ENCODE measurements at places on chromosomes 11 and 22.

DNA sequence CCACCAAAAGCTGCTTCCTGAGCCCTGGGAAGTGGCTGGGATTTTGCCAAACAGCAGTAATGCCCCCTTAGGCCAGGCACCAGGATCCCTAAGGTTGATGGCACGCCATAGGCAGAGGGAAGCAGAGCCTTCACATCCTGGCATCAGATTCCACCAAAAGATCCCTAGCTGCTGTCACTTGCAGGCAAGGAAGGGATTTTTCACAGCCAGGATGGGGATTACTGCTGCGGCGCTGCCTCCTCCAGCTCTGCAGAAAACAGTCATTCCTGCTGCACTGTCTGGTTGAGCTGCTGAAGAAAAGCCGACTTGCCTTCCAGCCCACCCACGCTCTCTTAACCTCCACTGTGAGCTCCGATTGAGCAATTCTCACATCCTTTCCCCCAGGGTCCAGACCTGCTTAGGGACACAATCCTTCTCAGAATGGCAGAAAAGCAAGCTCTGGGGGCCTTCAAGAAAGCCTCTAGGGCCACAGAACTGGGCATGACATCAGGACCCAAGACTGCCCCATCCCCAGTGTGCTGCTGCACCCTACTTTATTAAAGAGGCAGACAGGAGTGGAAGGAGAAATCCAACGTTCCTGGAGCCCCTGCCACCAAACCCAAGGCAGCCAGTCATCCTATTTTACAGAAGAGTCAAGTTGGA lies 19.9 kb downstream of the SYN3 start:
- no peak for DNase-seq

DNA sequence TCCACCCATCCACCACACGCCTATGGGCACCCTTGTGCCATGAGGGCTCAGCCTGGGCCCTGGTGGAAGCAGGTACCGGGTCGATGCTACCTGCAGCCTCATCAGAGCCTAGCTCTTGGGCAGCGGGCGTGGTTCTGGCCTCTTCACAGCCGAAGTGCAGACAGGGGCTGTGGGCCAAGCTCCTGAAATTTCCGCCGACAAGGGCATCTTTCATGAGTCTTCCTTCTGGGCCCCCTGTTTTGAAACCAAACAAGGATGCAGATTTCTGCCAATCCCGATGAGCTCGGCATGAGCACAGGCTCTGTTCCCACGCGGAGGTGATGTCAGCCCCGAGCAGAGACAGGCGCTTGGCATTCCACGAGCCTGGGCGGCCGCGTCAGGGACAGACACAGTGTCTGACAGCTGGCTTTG lies 22.6 kb upstream of the MGAT3 start:
- DNase-seq = peak; percentile 63

DNA sequence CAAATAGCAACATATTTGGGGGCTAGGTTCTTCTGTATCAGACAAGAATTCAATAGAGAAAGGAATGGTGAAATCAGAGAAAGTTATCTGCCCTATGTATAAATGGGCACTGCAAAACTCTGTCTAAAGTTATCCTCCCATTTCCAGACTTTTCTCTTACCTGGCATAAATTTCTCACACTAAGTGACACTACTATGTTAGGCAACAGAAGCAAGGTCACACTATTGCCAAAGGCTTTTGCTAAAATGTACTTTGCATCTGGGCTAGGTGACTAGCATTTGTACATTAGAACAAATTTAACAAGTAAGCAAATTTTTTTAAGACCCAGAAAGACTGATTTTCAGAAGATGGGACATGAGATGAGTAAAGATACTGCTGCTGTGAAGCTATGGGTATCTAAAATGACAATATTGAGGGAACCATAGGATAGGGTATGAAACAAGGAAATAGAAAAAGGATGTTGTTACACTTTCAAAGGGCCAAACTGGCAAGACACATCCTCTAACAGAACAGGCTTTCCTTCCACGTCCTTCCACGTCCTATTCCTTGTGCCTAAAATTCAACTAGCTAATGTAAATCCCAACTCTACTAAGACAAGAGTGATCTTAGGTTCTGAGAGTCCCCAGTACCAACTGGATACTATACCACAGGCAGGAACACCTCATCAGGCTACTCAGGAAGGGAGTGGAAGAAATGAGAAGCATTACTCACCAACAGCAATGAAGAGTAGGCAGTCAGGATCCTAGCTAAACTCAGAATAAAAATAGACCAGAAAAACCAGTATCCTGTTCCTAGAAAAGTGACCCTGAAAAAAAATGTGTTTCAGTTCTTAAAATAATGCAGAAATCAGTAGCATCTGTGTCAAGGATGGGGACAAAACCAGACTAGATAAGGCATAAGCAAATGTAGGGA lies 22.6 kb downstream of the GDPD4 start:
- DNase-seq = no peak

DNA sequence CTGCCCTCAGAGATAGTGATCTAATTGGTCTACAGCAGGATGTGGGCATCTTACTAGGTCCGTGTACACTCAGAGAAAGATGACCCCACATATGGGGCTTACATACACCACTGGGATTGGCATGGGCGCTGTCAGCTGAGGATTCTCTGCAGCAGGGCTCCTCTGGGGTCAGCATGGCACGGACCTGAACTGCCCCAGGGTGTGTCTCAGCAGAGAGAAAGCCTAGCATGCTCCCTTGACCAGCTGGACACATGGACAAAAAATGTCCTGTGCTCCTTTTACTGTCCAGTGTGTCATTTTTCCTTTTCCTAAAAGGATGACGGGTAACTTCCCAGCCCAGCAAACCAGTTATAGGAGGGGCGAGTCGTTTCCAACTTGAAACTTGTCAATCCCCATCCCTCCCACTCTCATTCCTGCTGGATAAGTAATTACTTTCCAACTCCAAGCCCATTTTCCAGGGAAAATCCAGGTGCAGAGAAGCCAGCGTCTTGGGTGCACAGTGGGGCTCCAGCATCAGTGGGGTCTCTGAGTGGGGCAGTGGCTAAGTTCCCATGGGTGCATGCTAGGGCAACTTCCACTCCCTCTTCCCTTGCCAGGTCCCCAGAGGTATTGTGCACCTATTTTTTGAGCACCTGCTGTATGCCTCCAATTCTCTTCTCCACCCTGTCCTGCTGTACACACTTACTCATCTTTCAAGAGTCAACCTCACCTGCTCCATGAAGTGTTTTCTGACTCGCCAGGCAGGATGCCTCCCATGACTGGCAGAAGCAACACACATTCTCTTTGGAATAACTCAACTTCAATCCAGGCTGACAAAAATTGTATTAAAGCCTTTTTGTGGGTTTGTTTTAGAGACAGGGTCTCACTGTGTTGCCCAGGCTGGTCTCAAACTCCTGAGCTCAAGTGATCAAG lies 5.0 kb downstream of the VSTM5 start:
- DNase-seq = no peak

GRCh38 chr11:33063326-33063881 lies 24.0 kb downstream of the TCP11L1 start:
- DNase-seq = no peak

DNA sequence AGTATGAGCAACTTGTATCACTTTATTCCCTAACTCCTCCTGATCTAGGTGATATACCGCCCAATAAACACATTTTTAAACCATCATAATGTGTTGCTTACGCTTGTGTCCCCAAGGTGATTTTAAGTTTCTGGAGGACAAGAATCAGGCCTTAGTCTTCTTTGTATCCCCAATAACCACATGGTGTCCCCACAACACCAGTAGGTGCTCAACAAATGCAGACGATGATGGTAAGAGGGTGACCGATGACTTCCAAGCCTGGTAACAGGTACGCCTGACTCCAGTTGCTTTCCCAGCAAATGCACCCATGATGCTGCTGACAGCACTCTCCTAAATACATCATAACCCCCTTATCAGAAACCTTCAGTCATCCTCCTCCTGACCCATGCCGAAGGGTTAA lies 64.2 kb downstream of the EFCAB6 start:
- no peak for DNase-seq

DNA sequence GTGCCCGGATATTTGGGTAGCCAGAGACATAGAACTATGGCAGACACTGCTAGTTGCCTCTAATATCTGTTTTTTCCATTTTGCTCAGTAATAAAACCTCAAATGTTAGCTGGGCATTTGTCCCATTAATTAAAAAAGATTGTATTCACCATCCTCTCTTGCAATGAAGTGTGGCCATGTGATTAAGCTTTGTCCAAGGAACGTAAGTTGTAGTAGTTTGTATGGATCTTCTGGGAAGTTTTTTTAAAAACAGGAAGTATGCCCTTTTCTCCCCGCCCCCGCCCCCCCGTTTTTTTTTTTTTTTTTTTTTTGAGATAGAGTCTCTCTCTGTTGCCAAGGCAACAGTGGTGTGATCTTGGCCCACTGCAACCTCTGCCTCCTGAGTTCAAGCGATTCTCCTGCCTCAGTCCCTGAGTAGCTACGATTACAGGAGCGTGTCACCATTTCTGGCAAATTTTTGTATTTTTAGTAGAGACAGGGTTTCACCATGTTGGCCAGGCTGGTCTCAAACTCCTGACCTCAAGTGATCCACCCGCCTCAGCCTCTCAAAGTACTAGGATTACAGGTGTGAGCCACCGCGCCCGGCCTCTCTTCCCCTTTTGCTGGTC lies 1.7 kb upstream of the TMEM135 start:
- no peak for DNase-seq

GRCh38 chr22:38051900-38052862 lies 5.0 kb upstream of the PICK1 start:
- peak; percentile 91 for DNase-seq

DNA sequence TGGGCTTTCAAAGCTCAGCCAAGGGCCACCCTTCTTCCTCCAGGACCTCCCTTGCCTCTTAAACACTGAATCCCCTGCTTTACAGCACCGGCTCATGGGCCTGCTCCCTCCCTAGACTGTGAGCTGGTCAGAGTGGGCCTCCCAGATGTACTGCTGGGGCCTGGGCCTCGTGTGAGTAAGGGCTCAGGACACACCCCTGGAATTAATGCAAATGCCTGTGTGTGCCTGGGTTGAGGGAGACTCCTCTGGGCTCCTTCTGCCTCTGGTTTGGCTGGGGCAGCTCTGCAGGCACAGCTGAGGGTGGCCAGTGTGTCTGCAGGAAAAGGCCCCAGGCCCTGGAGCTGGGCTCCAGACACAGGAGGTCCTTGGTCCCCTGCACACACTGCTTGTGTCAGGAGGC lies 24.2 kb downstream of the ALX4 start:
- DNase-seq = no peak

GRCh38 chr11:69874984-69875624 lies 55.9 kb upstream of the FGF3 start:
- DNase-seq = no peak

DNA sequence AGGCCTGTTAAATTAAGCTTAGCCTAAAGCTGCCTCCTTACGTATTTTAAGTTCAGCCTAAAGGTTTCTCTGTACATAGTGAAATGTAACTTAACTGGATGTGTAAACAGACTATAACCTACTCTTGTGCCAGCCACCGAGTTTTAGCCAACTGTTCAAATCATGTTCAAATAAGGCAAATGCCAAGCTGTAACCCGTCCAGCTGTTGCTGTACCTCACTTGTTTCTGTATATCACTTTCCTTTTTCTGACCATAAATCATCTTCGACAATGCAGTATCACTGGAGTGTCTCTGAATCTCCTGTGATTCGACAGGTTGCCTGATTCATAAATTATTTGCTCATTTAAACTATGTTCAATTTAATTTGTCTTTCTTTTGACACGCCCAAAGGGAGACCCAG lies 4.0 kb upstream of the PLAAT5 start:
- no peak for DNase-seq

- DNase-seq = no peak
Measured at GRCh38 chr11:7467652-7468051, 17.7 kb upstream of the OLFML1 start.

- DNase-seq = no peak
Measured at GRCh38 chr11:75154646-75155569, 4.0 kb downstream of the SLCO2B1 start.

DNA sequence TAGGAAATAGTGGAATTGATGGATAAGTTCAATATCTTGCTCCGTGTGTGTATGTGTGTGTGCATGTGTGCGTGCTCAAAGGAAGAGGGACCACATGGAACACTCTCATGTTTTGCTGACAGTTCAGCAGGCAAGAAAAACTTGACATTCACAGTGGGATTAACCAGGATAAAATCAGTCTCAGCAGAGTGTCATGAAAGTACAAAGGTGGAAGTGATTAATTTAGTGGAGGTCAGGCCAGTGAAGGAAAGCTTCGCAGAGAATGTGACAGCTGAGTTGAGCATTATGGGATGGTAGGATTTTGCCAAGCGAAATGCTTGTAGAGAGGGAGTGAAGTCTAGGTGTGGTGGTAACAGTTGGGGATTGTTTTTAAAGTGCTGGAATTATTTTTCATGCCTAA lies 15.7 kb upstream of the FBXO3 start:
- no peak for DNase-seq

- DNase-seq = no peak
Measured at GRCh38 chr22:41482319-41482935, 13.5 kb downstream of the ACO2 start.

- DNase-seq = peak; percentile 15
Measured at GRCh38 chr22:38706101-38706900, 557 bp downstream of the GTPBP1 start.

GRCh38 chr11:35126000-35126878 lies 12.7 kb upstream of the CD44 start:
- DNase-seq = no peak

DNA sequence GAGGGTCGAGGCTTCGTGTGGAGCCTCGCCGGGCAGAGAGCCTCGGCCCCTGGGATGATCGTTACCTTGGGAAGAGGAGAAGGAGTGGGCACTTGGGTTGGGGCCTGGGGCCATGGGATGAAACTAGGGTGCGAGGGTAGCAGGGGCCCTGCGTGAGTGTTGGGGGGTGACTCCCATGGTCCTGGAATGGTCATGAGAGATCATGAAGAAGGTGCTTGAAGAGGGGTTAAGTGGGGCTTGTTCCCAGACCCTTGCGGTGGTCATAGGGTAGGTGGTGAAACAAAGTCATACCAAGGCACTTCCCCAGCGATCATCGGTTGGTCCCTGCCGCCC lies 284 bp downstream of the CCS start:
- DNase-seq = no peak

DNA sequence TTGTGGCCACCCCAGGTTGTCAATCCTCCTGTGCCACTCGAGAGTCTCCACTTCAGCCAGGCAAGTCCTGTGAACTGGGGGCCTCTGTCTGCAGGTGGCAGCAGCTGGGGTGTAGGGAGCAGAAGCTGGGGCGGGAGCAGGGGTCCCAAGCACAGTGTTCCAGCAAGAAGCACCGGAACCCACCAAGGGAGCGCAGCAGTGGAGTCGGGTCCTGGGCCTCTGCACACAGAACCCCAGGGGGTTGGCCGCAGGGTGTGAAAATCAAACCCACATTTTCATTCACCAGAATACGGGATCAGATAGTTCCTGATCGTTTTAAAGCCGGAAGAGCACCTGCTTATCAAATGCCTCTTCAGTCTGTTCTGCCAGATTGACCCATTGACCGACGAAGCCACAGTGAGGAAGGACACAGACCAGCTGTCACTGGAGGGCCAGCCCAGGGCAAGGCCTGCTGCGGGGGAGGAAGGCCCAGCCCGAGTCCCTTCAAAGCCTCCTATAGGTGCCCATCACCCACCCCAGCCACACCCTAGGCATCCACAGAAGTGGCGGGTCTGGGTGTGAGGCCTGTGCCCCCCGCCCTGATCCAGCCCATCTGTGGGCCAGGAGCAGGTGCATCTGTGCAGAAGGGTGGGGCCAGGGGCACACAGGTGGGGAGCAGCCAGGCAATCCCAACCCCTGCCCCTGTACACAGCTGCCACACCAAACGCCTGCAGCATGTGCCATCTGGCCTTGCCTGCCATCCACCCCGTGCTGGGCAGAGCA lies 34.1 kb downstream of the RSPH14 start:
- DNase-seq = no peak
